ENCODE measurements at places on chromosomes 4 and X. TPM values are rescaled to one million over a fixed set of nuclear protein-coding genes. Genes with fewer than 3 reads are reported as not detected.
A peak's percentile ranks its signal among the peaks of the same experiment; 100 is the strongest.

GRCh38 chrX:153055871-153056749 lies at the start of gene PNMA3:
PNMA3 (plus strand) TSS chrX:153056470; CDS start chrX:153057056, 586 bp downstream.
- no peak for DNase-seq

GRCh38 chr4:105120626-105121025 lies 26.1 kb upstream of the TET2 start:
- no peak for DNase-seq

GRCh38 chr4:54440394-54441136 lies 211.5 kb downstream of the PDGFRA start:
- peak; percentile 32 for DNase-seq

DNA sequence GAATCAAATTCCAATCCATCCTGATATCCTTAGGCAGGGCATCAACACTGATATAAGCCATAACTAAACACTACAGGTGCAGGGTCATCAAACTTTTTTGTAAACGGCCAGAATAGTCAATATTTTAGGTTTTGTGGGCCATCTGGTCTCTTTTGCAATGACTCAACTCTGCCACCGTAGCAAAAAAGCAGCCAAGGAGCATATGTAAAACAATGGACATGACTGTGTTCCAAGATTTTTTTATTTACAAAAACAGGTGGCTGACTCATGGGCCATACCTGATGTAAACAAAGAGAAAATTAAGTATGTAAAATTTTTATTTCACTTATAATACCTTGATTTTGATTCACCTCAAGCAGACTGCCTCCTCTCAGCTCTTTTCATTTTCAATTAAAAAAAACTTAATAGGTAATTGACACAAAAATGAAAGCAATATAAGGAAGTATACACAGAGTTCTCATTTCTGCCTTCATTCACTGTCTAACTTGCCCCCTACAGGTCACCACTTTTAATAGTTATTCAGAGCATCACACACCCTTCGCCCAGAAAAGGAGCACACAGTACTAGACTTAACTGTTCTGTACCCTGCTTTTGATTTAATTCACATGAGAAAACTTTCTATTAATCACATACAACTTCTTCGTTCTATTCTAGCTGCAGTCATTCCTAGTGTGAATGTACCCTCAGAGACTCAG lies 35.3 kb upstream of the GPM6B start:
- no peak for DNase-seq

DNA sequence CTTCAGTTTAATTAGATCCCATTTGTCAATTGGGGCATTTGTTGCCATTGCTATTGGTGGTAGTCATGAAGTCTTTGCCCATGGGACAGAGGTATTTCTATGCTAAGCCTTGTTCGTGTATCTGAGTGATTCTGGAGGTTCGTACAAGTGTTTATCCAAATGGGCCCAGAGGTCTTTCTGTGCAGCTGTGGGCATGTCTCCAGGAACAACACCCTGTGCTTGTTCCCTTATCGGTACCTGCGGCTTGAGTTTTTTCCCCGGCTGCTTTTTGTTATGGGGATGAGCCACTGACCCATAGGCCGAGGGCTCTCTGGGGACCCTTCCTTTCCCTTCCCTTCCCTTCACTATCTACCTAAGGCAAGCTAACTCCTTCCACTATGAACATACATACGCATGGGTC lies 81.4 kb upstream of the WDR1 start:
- no peak for DNase-seq

- no peak for DNase-seq
These were observed 50.9 kb downstream of the CPZ start for GRCh38 chr4:8643441-8643840.

DNA sequence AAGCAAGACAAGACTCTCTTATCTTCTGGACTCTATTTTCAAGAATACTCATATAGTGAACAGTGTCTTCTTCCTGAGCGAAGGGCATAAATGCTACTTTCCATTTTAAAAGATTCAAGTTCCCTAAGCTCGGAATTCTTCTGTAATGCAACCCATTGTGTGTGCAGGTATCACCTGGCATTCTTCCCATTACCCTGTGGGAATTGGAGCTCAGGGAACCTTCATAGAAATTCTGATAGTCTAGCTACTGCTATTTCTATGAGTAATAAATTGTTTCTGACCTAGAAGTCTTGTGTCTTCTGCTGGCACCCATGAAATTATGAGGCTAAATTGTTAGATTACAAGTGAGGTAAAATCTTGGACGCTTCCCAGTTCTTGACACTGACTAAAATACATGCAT lies 324.1 kb upstream of the DIPK2B start:
- no peak for DNase-seq

DNA sequence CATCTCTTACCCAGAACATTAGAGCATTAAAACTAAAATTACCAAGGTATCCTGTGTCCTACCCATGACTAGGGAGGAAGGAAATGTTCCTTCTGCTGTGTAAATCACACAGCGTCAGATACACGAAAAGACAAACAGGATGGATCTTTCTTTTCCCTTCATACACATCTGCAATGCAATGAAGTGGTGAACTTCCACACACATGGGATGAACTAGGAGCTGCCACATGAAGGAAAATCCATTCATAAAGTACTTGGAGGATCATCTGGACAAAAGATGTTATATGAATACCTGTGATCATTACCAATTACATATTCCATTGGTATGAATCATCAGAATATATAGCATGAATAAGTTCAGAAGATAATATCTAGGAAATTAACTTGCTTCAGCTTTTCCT lies 46.2 kb downstream of the LDB2 start:
- DNase-seq: no peak

GRCh38 chr4:93687304-93687703 lies 141.2 kb upstream of the ATOH1 start:
- DNase-seq: no peak

GRCh38 chrX:70196961-70197720 lies 19.9 kb downstream of the DGAT2L6 start:
- DNase-seq: peak; percentile 62

GRCh38 chrX:38999099-38999498 lies 197.8 kb downstream of the MID1IP1 start:
- DNase-seq: no peak

DNA sequence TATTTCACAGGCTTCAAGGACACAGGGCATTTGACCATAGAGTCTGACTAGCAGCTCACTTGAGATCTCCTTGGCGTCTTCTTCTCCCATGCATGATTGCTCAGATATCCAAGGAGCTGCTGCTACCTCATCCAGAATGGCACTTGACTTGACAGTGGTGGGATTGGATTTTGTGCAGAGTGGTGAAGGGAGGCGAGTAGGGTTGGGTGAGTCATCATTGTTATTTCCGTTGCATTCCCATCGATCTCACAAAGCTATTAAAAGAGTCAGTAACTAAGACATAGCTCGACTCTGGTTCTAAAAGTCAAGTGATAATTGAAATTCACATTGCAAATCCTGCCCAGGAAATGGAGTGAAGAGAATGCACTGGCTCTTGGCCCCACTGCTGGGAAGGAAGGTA lies 27.7 kb downstream of the NHSL2 start:
- no peak for DNase-seq

GRCh38 chr4:185540040-185540439 lies 4.7 kb upstream of the PDLIM3 start:
- no peak for DNase-seq

DNA sequence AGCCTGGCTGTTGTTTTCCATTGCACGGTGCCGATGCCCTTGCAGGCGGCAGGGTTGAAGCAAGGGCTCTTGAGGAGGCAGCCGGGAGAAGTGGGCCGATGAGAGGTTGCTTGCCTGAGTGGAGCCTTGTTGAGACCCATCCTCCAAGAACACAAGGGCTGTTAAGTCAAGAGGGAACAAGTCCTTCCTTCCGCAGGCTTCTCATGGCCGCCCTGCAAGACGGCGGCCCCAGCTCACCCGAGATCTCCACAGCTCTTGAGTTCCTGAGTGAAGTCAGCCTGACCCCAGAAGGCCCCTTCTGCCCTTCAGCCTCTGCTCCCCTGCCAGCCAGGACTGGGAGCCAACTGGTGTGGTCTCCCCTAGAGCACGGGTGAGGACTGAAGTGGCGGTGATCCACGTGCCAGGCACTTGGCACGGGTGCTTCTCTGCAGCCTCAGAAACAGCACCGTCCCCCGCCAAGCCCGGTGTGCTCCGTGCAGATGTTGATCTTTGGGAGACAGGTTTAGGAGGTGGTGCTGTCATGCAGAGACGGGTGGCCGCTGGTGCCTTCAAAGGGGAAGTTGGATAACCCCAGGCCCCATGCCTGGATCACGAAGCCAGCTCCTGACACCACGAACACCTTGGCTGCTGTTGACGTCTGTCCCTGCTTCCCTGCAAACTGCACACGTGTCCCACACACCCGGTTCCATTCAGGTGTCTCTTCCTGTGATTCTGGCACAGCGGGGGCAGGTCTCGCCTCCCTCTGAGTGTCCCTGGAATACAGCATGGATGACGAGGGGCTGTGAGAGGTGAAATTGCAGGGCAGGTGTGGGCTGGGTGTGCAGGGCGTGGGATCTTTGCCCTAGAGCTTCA lies 164.4 kb upstream of the PSAPL1 start:
- DNase-seq: no peak

- DNase-seq: no peak
These were observed 93.7 kb downstream of the C4orf33 start for GRCh38 chr4:129189630-129190029.

DNA sequence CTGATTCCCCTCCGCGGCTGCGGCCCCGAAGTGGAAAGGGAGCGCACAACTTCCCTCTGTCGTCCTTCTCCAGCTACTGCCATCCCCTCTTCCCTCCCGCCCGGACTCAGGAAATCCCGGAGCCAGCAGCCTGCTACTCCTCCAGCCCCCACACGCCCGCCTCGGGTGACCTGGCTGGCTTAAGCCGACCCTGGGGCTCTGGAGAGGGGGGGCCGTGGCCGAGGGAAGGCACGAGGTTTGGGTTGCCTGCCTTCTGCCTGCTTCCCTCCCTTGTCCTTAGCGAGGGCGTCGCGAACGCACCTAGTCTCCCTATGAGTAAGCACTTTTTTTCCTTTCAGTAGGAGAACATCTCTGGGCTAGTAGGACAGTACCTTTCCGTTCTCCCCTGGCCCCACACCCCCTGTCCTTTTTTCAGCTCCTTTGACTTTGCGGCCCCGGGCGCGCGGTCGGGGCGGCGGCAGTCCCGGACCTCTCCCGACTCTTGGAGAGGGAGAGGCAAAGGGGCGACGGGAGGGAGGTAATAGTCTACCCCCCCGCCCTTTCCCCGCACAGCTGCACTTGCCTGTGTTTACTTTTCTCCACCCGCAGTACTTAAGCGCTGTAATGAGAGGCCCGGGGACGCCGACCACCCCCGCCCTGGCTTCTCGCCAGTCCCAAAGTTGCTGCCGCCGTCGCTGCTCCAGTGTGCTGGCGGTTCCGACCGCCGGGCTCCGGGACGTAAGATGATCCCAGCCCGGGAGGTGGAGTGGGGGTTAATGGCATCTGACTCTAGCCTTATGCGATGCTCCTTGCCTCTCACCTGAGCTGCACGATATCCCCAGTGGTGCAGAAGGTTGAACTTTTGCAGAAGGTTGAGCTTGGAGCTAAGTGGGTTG lies 868 bp downstream of the PLS3 start:
- DNase-seq: peak; percentile 71

DNA sequence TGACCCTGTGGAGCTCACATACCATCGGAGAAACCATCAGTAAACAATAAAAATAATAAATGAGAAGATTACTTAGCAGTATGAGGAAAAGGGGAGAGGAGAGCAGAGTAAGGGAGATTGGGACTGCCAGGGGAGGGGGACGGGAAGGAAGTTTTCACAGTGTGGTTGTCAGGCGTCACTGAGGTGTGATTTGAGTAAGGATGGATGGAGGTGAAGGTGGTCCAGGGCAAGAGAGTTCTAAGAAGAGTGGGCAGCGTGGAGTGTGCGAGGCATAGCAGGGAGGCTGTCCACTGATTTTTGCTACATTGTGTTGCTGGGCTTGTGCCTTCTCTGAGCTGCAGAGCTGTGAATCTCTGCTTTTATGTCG lies 119.1 kb downstream of the HPGD start:
- no peak for DNase-seq

DNA sequence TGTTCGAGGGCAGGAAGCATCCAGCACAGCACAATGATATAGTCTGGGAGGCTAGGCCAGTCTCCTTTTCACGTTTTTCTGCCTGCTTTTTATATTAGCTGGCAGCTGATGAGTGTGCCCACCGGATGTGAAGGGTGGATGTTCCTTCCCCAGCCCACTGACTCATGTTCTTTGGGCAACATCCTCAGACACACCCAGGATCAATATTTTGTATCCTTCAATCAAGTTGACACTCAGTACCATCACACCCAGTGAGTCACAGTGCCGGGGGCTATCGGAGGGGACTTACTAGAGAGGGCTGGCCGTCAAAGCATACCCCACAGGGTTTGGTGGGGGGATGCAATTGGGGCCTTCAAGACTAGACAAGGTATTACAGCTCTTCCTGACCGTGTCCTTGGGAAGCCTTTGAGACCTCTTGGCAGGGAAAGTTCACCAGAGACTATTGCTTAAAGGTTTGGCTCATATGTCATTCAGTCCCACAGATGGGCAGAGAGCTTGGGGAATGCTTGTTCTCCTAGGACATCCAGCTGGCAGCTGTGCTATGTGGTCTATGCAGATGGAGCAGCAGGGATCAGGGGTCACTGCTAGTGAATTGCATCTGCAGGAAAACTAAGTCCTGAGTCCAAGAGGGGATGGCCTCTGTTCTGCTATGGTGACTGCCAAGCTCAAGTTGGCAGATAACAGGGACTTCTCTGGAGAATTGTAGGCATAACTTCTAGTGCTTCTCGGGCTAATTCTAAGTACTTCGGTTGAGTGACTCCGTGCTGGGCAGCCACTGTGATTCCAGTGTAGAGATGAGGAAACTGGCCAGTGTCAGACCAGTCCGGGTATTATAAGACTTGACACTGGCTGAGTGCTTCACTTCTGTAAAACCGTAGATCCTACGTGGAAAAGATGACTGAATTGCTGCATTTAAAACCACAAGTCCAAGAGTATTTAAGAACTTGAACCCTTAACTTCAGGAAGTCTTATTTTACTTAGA lies 12.9 kb upstream of the WDR1 start:
- DNase-seq: no peak

NUDT11 gene
- 4.1 TPM for total RNA-seq

MGAT4D gene
- total RNA-seq: not detected

ZNF711 gene
- 1.6 TPM for total RNA-seq

SSX3 gene
- not detected for total RNA-seq

CDKL2 gene
- total RNA-seq: 0.15 TPM

IGSF1 gene
- 0.89 TPM for total RNA-seq

TCEAL5 gene
- not detected for total RNA-seq

Measured in M059J (cell line).